ENCODE measurements at places on chromosomes 5 and 9. TPM values are rescaled to one million over a fixed set of nuclear protein-coding genes. Genes with fewer than 3 reads are reported as not detected.

Gene C5orf46
- not detected for total RNA-seq

Gene DBH
- total RNA-seq: not detected

Gene SNX30
- 4.8 TPM for total RNA-seq

Gene GARNL3
- total RNA-seq: 2.5 TPM

GRCh38 chr5:13580058-13580457 is 364.4 kb downstream of the DNAH5 start:
- no peak for DNase-seq
- H3K4me1 ChIP-seq: no peaks in the 10 kb centered on the region
- no peaks in the 10 kb centered on the region for H3K36me3 ChIP-seq
- no peaks in the 10 kb centered on the region for H3K27me3 ChIP-seq

DNA sequence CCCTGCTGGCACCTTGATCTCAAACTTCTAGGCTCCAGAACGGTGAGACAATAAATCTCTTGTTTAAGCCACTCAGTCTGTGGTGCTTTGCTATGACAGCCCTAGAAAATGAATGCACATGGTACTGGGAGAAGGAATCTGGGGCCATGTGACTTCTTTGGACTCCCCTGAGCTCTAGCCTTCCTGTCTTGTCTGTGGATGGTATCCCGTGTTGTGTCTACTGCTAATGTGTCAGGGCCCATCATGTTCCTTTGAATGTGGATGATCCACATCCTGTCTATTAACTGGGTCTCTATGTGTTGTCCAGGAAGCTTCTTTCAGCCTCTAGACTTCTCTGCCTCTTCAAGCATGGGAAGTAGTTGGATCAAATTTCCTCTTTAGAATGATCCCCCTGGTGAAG is 25.1 kb downstream of the IL7R start:
- H3K4me3 ChIP-seq: no peak overlapping the region
- H3K36me3 ChIP-seq: no peaks in the 10 kb centered on the region
- H3K27me3 ChIP-seq: no peaks in the 10 kb centered on the region
- no peak for DNase-seq
- no peak overlapping the region for H3K27ac ChIP-seq

DNA sequence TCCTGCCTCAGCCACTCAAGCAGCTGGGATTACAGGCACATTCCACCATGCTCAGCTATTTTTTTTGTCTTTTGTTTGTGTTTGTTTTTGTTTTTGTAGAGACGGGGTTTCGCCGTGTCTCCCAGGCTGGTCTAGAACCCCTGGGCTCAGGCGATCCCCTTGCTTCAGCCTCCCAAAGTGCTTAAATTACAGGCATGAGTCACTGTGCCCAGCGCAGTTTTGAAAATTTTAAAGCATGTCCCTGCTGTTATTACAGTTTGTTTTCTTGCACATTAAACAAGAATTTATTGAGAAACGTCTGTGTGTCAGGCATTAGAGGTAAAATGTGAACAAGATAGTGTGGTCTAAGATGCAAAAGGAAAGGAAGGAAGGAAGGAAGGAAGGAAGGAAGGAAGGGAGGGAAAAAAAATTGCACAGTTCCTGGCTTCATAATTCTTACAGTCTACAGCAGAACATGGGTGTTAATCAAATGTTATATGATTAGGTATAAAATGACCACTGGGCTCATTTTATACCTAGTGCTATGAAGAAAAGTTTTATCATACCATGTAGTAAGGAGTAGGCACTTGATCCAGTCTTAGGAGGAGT is 205.4 kb downstream of the SNX18 start:
- H3K36me3 ChIP-seq: no peaks in the 10 kb centered on the region
- H3K27ac ChIP-seq: no peak overlapping the region
- DNase-seq: no peak
- 0 out of 2 replicates have a peak, but pooled peaks cover 5% of the 10 kb centered on the region for H3K4me1 ChIP-seq
- no peak overlapping the region for H3K4me3 ChIP-seq
